ENCODE measurements at places on chromosomes 6 and 20.

- no peak for DNase-seq
These were observed 60.5 kb upstream of the PRDM1 start for GRCh38 chr6:106025655-106026054.

DNA sequence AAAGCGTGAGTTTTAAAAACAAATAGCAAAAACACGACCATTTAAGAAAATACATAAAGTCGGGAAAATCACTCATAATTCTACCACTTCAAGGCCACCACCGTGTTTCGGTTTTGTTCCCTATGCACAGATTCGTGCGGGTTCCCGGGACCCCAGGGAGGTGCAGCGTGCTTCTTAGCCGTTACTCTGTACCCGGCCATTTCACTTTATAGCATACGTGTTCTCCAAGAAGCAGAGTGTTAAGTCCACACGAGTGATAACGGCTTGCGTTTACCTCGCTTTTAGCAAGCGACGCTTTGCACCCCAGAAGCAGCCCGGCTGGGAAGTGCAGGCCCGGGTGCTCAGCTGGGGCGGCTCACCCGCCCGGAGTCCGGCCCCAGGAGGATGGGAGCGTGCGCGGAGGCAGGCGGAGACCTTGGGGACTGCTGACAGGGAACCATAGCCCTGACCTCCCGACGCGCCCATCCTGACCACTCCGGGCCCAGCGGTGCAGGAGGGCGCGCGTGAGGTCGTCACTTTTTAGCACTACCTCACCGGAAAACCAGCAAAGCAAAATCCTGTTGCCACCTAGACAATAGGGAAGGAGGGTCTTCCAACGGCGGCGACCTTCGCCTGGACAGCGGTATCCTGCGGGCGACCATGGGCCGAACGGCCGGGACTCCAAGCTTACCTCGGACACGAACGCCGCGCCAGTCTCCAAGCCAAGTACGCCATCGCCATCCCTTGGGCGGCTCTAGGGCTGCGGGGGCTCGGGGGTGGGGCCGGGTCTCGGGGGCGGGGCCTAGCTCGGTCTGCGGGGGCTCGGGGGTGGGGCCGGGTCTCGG is at the start of gene ECI2:
ECI2 (minus strand) TSS at position 735 of the 824 bp plus-strand sequence; CDS start at position 720, 15 bp downstream.
- peak; percentile 61 for DNase-seq

GRCh38 chr6:52423448-52423847 is 3.3 kb downstream of the EFHC1 start:
- DNase-seq: no peak

- no peak for DNase-seq
These were observed 155.5 kb upstream of the SLC24A3 start for GRCh38 chr20:19056909-19057308.

- no peak for DNase-seq
These were observed 1.1 kb downstream of the TBP start for GRCh38 chr6:170555305-170555704.

- DNase-seq: no peak
These were observed 120.4 kb downstream of the BCAS1 start for GRCh38 chr20:53950031-53950430.

GRCh38 chr6:44696686-44697085 is 309.2 kb downstream of the CDC5L start:
- DNase-seq: no peak

- no peak for DNase-seq
These were observed 82.4 kb downstream of the HDGFL1 start for GRCh38 chr6:22651731-22652130.

DNA sequence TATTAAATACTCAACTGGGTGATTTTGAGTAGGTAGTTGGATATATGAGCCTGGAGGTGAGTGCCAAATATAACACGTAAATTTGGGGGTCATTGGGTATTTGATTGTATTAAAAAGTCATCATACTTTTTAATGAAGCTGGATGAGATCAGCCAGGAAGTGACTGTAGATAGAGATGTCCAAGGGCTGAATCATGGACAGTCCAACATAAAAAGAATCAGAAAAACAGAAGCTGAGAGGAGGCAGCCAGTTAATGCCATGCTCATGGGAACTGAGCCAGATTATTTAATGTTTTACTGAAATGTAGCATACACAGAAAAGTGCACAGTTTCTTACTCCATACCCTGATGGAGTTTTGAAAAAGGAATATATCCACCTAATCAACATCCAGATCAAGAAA is 435.5 kb upstream of the PLCB4 start:
- DNase-seq: peak; percentile 15

Measured in ACHN (cell line).